Activated T-helper 1 cell treated with Interleukin-2 at 50 U/mL for 16 hours (primary cell): ENCODE measurements at places on chromosomes 5 and 9.

- DNase-seq: no peak
Observed at GRCh38 chr5:81739291-81739690, 11.6 kb downstream of the SSBP2 start.

GRCh38 chr9:111896942-111897600 lies 457 bp downstream of the UGCG start:
- peak; percentile 55 for DNase-seq

GRCh38 chr9:23779220-23779619 lies 46.8 kb downstream of the ELAVL2 start:
- no peak for DNase-seq

GRCh38 chr9:129237164-129237611 lies 59.1 kb upstream of the IER5L start:
- peak; percentile 29 for DNase-seq

- no peak for DNase-seq
Observed at GRCh38 chr5:55580042-55580441, 45.3 kb upstream of the PLPP1 start.

DNA sequence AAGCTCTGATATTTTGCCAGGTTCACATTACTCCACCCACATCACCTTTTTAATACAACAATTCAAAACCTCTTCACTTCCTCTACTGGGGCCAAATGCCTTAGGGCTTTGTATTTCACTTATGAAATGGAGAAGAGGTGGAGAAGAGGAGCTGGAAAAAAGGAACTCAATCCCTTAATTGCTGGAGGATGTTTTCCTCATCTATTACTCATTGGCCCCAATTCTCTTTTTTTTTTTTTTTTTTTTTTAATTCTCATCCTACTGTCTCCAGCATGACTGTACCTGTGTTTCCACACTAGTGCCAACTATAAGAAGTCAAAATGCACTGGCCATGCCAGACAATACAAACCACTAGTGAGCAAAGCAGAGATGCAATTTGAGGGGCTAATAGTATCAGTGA lies 20.9 kb downstream of the FAM13B start:
- no peak for DNase-seq

DNA sequence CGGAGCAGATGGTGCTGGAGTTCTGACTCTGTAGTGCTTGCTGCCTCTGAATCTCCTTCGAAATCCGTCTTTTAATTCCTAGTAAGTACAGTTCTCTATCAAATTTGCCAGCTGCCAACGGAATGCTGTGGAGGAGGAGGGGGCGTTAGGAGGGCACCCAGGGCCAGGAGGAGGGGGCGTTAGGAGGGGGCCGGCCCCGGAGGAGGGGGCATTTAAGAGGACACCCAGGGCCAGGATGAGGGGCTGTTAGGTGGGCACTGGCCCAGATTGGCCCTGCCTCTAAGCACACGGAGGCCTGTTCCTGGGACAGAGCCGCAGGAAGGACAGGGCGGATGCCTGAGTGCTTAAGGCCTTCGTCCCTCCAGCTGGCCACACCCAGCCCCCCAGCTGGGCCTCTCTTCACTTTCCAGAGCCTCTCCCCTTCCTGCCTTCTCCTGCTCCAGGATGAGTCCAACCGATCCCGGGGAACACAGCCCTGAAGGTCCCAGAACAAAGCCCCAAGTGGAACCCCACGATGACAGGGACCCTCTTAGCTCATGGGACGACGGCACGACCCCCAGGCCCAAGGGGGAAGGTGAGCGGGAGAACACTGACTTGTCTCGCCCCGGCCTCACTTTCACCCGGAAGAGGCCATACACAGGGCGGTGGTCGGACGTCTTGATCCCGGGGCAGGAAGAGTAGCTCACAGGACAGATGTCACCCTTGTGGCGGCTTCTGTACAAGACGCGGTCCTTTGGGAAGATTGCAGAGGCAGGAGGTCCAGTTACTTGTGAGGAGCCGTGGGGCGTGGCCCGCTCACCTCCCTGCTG lies 9.8 kb downstream of the INPP5E start:
- DNase-seq: no peak
